GM12878 (cell line): ENCODE measurements at places on chromosomes 7 and 10.

- DNase-seq, result no peak
These were observed 25.7 kb downstream of the NDUFB2 start for GRCh38 chr7:140722254-140722653.

- DNase-seq, result no peak
These were observed 652 bp downstream of the KAZALD1 start for GRCh38 chr10:101062232-101063049.

DNA sequence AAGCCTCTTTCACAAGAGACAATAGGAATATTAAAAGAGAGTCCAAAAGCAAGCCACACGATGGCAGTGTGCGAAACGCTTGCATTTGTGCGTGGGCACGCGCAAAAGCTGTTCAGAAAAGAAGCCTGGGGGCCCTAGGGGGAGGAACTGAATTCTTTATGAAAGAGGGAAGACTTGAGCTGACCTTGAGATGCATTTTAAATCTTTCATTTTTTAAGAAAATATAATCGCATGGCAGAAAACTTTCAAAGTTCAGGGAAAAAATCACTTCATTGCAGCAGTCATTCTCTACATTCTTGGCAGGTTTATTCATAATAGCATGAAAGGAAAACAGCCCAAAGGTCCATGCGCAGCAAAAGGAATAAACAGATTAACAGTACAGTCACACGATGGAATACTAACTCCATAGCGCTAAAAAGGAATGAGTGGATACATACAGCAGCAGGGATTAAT, 206.5 kb upstream of the PRKCQ start:
- DNase-seq, result no peak

GRCh38 chr7:83413424-83413823, 235.5 kb downstream of the SEMA3E start:
- DNase-seq, result no peak

DNA sequence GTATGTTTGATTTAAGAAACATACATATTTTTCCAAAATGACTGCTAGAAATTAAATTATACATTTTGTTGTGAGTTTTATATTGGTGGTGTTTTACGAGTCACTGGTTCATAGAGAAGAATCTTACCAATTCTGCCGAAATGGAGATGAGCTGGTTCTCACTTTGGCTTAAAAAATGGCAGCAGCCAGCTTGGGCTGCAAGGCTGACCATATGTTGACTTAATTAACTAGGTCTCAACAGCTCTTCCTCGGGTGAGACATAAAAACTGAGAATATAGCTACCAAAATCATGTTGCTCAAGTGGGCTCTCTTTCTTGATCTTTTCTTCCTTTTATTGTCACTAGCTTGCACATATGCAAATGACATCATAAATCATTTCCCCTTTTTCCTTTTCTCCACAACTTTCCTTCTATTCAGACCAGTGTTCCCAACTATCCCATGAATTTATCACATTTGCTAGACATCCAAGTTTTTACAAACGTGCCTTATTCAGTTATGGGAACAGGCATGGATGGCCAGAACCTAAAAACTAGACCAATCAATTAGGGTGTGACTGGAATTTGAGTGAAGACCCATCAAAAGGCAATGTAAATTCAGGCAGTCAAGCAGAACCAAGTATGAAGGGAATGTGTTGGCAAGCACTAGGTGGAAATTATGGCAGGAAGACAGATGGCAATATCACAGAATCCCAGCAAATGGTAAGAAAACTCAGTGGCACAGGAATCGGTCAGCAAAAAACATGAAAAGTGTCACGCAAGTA, 6.4 kb upstream of the TSPAN12 start:
- no peak for DNase-seq

GRCh38 chr10:70459774-70460490, 18.5 kb upstream of the NODAL start:
- DNase-seq, result no peak

GRCh38 chr10:80462981-80463741, 9.1 kb downstream of the TSPAN14 start:
- DNase-seq, result no peak

GRCh38 chr10:31179091-31179680, 139.8 kb upstream of the ZEB1 start:
- no peak for DNase-seq

GRCh38 chr7:147079083-147079482, 962.5 kb downstream of the CNTNAP2 start:
- no peak for DNase-seq

DNA sequence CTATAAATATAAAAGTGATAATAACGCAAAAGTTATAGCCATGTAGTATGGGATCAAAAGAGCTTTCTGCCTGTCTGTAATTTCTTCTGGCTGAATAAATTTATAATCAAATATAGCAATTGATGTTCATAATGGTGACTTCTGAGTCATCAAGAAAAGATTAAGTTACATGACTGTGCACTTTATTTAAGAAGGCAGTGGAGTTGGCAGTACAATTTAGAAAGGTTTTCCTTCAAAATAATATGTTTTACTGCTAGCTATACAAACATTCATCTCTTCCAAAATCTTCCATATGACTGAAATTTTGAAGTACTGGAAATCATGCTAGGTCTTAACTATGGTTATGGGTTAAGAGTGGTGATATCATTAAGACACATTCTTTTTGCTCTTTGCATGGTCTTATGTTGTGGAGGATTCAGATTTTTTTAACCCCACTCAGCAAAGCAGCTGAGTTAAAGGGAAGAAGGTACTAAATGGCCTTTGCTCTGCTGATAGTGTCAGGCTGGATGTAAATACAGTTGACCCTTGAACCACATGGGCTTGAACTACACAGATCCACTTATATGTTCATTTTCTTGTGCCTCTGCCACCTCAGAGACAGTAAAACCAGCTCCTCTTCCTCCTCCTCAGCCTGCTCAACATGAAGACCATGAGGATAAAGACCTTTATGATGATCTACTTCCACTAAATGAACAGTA, 323.6 kb downstream of the BBS9 start:
- no peak for DNase-seq

DNA sequence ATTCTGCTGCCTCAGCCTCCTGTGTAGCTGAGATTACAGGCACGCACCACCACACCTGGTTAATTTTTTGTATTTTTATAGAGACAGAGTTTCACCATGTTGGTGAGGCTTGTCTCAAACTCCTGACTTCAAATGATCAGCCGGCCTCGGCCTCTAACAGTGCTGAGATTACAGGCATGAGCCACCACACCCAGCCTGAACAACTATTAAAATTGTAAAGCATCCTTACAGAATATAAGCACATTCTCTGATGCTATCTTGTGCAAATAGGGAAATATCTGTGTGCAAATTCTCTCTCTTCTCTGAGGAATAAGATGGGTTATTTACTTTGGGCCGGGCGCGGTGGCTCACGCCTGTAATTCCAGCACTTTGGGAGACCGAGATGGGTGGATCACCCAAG, 12.5 kb downstream of the NUDCD3 start:
- DNase-seq, result no peak

DNA sequence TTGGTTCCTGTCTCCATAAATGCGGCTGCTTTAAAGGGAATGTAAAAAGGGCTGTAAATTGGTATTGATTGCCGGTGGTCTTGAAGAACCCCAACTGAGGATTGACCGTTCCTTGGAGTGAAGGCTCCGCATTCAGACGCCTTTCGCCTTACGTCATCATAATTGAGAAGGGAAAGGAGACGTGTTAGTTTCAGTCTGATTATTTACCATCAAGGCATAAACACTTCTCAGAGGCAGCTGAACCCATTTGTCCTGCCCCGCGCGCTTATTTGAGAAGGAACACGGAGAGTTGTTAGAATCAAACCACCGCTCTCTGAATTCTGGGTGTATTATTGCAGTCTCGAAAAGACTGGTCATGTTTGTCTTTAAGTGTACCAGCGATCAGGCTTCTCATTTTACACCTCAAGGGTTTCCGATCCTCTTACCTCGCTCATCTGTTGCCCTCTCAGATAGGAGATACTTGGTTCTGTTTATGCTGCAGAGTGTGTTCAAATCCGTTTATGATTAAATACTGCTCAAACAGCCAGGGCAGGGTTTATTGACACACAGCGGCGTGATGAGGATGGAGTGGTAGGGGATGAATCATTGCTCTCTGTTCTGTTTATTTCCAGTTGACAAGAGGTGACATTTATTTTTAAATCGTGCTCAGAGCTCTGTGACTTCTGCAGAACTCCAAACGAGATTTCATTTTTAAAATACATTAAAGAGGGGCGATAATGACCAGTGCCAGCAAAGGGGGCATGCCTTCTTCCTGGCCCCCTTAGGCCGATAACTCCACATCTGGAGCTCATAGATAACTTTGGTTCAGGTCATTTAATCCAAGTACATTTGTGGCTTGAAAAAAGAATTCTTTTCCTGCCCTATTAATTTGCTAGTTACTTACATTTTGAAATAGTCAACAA, 30.4 kb downstream of the FOXK1 start:
- DNase-seq, result no peak

DNA sequence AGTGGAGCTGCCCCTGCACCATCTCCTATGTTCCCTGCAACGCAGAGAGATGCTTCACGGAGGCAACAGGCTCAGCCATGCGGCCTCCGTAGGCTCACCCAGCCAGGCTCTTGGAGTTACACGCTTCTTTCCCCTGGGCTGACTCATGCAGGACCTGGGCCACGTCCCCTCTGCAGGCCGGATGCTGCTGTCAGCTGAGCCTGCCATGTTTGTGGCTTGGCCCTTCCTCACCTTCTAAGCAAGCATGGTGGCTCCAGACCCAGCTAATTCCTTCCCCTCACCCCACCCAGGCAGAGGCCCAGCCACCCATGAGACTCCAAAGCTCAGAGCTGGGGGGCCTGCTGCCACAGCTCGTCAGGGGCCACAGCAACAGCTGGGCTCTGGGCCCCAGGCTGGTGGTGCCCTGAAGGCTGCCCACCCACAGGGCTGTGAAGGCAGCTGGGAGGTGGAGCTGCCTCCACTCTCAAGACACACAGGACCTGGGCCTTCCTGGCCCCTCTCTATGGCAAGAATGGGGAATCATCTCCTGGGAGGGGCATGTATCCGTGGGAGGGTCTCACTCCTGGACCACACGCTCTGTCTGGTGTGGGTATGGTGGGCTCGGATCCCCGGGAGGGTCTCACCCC, 219.6 kb downstream of the ELFN1 start:
- no peak for DNase-seq

- no peak for DNase-seq
These were observed 24.3 kb upstream of the ITGB1 start for GRCh38 chr10:32982293-32982709.

DNA sequence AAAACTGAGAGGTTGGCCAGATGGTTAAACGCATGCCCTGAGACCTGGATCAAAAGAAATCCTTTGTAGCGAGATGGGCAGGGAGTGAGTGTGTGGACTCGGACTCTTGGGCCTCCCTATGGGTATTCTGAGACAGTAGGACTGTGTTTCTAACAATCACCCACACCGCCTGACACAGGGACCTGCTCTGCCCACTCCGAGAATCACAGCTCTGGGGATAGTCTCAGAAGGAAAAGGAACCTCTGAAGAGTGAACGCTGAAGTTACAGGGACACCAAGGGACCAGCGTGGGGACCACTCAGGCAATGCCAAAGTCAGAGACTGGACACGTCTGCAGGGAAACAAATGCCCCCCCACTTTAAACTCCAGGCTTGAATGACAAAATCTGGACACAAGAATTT, 242.1 kb upstream of the TCERG1L start:
- DNase-seq, result no peak

- DNase-seq, result peak; percentile 27
These were observed 263.1 kb upstream of the CXCL12 start for GRCh38 chr10:44647877-44648542.

DNA sequence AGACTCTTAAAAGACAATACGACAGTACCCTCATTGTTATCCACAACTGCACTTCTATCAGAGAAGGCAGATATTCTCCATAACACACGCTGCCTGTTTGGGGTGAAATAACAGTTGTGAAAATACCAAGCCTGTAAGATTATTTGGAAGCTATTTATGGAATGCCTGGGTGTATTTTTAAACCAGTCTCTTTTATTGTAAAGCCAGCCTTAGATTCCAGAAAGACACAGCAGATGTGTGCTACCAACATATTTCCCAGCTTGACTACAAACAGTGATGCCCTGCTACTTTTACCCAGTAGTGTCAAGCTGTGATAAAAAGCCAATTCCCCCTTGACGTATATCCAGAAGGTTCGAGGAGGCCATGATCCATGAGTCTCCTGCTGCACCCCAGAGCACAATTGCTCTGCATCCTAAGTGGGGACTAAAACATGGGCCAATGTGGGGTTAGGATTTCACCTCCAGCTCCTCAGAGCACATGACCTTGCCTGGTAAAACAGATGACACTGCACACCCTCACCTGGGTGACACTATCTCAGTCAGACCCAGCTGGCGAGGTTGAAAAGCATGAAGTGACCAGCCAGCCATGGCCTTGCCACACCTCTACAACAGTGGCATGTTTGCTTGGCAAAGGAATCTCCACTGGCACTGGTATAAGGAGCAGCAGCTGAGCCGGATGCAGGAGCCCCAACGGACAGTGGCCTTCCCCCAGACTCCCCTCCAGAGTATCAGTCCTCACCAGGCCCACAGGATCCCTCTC, 62.2 kb downstream of the GFRA1 start:
- no peak for DNase-seq

DNA sequence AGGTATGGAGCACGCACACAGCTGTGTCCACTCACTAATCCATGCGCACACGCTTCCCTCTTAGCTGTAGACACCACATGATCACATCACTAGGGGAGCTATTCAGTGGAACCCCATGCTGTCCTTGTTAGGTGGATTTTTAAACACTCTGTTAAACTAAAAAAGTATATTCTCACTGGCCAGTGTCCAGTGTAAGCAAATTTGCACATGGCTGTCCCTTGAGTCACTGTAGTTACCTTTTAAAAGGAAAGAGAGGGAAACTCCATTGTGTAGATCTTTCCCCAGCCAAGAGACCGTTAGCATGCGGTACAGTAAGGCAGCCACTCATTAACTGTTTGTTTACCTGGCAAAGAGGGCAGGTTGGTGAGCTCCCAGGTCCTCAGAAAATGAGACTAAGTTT, 81.6 kb upstream of the INSYN2A start:
- no peak for DNase-seq
